ENCODE measurements at places on chromosomes 2 and 18. TPM values are rescaled to one million over a fixed set of nuclear protein-coding genes. Genes with fewer than 3 reads are reported as not detected.

FBXO15 gene
- 0.64 TPM for total RNA-seq

PRSS56 gene
- not detected for total RNA-seq

SCN7A gene
- 13.3 TPM for total RNA-seq

GRCh38 chr2:128354161-128354560 lies 35.5 kb upstream of the HS6ST1 start:
- H3K27ac ChIP-seq, result no peak overlapping the region
- H3K4me3 ChIP-seq, result no peak overlapping the region
- no peaks in the 10 kb centered on the region for H3K36me3 ChIP-seq
- DNase-seq, result no peak
- no peaks in the 10 kb centered on the region for H3K27me3 ChIP-seq

DNA sequence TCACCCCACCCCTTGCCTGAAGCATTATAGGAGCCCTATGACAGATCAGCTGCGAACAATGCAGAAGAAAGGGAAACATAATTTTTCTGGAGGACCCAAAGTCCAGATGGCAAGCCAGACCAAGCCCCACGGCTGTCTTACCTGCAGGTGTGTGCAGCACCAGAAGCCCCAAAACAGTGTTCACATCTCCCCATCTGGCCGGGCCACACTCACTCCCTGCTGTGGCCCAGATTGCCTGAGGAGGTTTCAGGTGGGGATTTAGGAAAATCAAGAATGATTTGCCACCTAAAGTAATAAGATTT lies 11.7 kb upstream of the STK17B start:
- H3K4me1 ChIP-seq, result no peaks in the 10 kb centered on the region
- H3K4me3 ChIP-seq, result no peak overlapping the region
- H3K27ac ChIP-seq, result no peak overlapping the region
- H3K36me3 ChIP-seq, result no peaks in the 10 kb centered on the region
- no peaks in the 10 kb centered on the region for H3K27me3 ChIP-seq
- DNase-seq, result no peak

GKN1 gene
- not detected for total RNA-seq

TTN gene
- total RNA-seq, result 2.9 TPM

NPPC gene
- not detected for total RNA-seq

ME2 gene
- 33.4 TPM for total RNA-seq

Data from breast epithelium (tissue), 4 donors.